ENCODE measurements at places on chromosomes 16 and 17. TPM values are rescaled to one million over a fixed set of nuclear protein-coding genes. Genes with fewer than 3 reads are reported as not detected.
A peak's percentile ranks its signal among the peaks of the same experiment; 100 is the strongest.

The SLC13A2 gene
- total RNA-seq = not detected

The SLC6A2 gene
- total RNA-seq = not detected

The ZNF785 gene
- 7.1 TPM for total RNA-seq

The KCNJ12 gene
- total RNA-seq = 12.3 TPM

The HOXB4 gene
- 0.25 TPM for total RNA-seq

The TPSAB1 gene
- total RNA-seq = 3.6 TPM

The CDYL2 gene
- 3.2 TPM for total RNA-seq

The CCL18 gene
- total RNA-seq = 1.1 TPM

The C16orf96 gene
- total RNA-seq = 0.08 TPM

The SBK1 gene
- total RNA-seq = 2.3 TPM

The MYH8 gene
- not detected for total RNA-seq

The SDR42E1 gene
- total RNA-seq = 0.52 TPM

The CACNG1 gene
- not detected for total RNA-seq

The FBXO39 gene
- not detected for total RNA-seq

The MMP15 gene
- total RNA-seq = 64.1 TPM

GRCh38 chr16:50528820-50529219 is 19.4 kb upstream of the NKD1 start:
- DNase-seq = no peak
- H3K4me3 ChIP-seq = no peak overlapping the region
- H3K27ac ChIP-seq = no peak overlapping the region
- H3K27me3 ChIP-seq = peaks cover 42% of the 10 kb centered on the region
- H3K4me1 ChIP-seq = no peaks in the 10 kb centered on the region
- no peaks in the 10 kb centered on the region for H3K36me3 ChIP-seq

GRCh38 chr16:88593489-88593888 is 23.3 kb downstream of the ZC3H18 start:
- peaks cover 48% of the 10 kb centered on the region for H3K4me1 ChIP-seq
- H3K4me3 ChIP-seq = no peak overlapping the region
- H3K27me3 ChIP-seq = no peaks in the 10 kb centered on the region
- peaks cover 32% of the 10 kb centered on the region for H3K36me3 ChIP-seq

- no peak overlapping the region for H3K27ac ChIP-seq
- H3K27me3 ChIP-seq = peaks cover 46% of the 10 kb centered on the region
- no peaks in the 10 kb centered on the region for H3K4me1 ChIP-seq
- H3K4me3 ChIP-seq = no peak overlapping the region
- H3K36me3 ChIP-seq = no peaks in the 10 kb centered on the region
Observed at GRCh38 chr16:68781784-68782183, 44.7 kb downstream of the CDH1 start.

DNA sequence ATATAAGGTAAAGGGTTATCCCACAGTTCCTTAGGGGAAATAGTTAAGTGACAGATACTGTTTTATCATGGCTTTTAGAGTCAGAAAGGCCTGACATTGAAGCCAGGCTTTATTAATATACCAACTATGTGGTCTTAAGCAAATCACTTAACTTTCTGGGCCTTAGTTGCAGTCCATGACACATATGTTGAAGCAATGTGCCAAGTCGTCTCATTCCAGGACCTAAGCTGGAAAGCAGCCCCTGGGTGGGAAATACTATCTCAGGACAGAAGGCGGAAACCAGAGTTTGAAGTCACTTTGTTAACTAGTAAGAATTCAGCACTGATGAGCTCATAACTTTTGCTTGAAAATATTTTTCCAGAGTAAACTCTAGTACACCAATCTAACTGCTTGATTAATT is 80.0 kb downstream of the USP32 start:
- no peaks in the 10 kb centered on the region for H3K27me3 ChIP-seq
- no peak for DNase-seq
- H3K4me1 ChIP-seq = no peaks in the 10 kb centered on the region
- H3K4me3 ChIP-seq = no peak overlapping the region
- peaks cover 4% of the 10 kb centered on the region for H3K36me3 ChIP-seq
- no peak overlapping the region for H3K27ac ChIP-seq

- DNase-seq = no peak
- H3K27me3 ChIP-seq = peaks cover 9% of the 10 kb centered on the region
- H3K27ac ChIP-seq = no peak overlapping the region
- no peaks in the 10 kb centered on the region for H3K4me1 ChIP-seq
Observed at GRCh38 chr17:27199948-27200347, 94.0 kb upstream of the WSB1 start.

GRCh38 chr17:76987486-76988093 is 119.4 kb downstream of the MGAT5B start:
- no peak overlapping the region for H3K27ac ChIP-seq
- peaks cover 47% of the 10 kb centered on the region for H3K27me3 ChIP-seq
- H3K36me3 ChIP-seq = no peaks in the 10 kb centered on the region
- H3K4me3 ChIP-seq = no peak overlapping the region
- no peak for DNase-seq

DNA sequence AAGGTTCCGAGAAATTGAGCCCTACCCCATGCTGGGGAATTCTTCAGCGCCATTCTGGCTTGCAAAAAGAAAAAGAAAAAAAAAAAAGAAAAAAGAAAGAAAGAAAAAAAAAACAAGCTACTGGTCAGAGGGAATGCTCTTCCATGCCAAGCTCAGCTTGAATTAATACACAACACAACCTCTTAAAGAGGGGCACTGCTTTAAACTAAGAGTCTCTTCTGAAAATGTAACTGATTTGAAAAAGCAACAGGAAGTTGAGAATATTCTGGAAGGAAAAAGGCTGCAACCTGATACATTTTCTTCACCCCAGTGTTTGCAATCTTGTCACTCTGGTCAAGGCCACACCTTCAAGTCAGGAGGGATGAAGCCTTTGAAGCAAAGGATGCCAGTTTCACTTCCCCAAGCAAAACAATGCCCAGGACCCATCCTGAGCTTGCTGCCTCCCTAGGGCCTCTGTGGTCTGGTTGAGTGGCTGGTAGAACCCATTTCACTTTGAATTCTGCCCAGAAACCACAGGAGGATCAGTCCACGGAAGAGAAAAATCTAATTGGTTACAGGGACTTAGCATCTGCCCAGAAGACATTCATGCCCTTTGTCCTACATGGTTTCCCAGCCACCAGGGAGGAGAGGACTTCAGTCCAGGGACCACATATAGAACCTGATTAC is 389.7 kb downstream of the SOX9 start:
- no peak overlapping the region for H3K27ac ChIP-seq
- DNase-seq = no peak
- H3K4me3 ChIP-seq = no peak overlapping the region
- peaks cover 4% of the 10 kb centered on the region for H3K27me3 ChIP-seq
- H3K36me3 ChIP-seq = no peaks in the 10 kb centered on the region

DNA sequence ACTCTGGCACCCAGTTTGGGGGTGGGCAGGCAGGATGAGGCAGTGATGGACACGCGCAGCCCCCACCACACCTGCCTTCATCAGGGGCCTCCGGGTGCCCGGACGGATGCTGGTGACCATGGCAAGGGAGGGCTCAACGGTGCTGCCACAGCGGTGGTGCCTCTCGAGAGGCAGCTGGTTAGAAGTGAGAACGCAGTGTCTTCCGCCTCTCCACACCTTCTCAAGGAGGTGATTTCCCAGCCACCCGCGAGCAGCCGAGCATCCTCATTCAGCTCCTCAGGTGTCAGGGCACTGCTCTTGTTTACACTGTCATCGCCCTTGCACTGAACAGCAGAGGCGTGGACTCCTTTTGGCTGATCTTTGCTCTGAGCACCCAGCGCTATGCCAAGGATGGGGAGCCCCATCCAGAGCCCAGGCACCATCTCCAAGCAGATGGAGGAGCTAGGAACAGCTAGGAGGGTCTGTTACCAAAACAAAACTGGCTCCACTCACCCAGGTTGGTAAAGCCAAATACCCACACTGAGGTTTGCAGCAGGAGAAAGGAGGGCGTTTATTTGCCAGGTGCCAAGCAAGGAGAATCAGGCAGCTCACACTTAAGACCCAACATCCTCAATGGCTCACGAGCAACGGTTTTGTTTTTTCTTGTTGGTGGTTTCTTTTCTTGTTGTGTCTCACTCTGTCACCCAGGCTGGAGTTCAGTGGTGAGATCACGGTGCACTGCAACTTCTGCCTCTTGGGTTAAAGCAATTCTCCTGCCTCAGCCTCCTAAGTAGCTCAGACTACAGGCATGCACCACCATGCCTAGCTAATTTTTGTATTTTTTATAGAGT is 174.3 kb upstream of the TNRC6C start:
- H3K4me1 ChIP-seq = peaks cover 13% of the 10 kb centered on the region
- no peaks in the 10 kb centered on the region for H3K36me3 ChIP-seq
- no peak for DNase-seq
- no peak overlapping the region for H3K4me3 ChIP-seq

GRCh38 chr16:27819881-27820610 is 243.5 kb downstream of the GSG1L start:
- DNase-seq = no peak
- peaks cover 79% of the 10 kb centered on the region for H3K27me3 ChIP-seq
- no peaks in the 10 kb centered on the region for H3K4me1 ChIP-seq

- no peak for DNase-seq
- H3K27ac ChIP-seq = no peak overlapping the region
- H3K36me3 ChIP-seq = no peaks in the 10 kb centered on the region
- H3K4me1 ChIP-seq = no peaks in the 10 kb centered on the region
- H3K27me3 ChIP-seq = peaks cover 22% of the 10 kb centered on the region
Observed at GRCh38 chr17:28527859-28528258, 21.7 kb downstream of the FOXN1 start.

GRCh38 chr17:35543856-35544255 is 6.4 kb upstream of the SLFN12L start:
- no peak overlapping the region for H3K27ac ChIP-seq
- peaks cover 19% of the 10 kb centered on the region for H3K4me1 ChIP-seq
- H3K36me3 ChIP-seq = no peaks in the 10 kb centered on the region
- H3K4me3 ChIP-seq = no peak overlapping the region
- DNase-seq = no peak

- no peak for DNase-seq
- no peak overlapping the region for H3K4me3 ChIP-seq
- H3K4me1 ChIP-seq = no peaks in the 10 kb centered on the region
Observed at GRCh38 chr16:12655537-12655936, 148.2 kb downstream of the CPPED1 start.

DNA sequence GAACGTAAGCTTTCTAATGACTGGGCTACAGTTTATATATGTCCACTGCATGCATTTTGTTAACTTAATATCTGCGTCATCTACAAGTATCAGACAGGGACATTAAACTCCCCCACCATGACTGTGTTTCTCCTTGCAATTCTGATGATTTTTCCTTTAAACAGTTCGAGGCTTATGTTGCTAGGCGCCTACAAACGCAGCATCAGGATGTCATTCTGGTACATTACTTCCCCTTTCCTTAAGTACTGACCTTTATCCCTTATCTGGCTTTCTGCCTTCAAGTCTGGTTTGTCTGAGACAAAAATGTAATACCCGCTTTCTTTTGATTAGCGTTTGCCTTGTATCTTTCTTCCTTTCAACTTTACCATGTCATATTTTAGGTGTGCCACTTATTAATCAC is 362.4 kb downstream of the SLC39A11 start:
- no peaks in the 10 kb centered on the region for H3K4me1 ChIP-seq
- no peak overlapping the region for H3K4me3 ChIP-seq
- H3K36me3 ChIP-seq = no peaks in the 10 kb centered on the region
- no peak for DNase-seq
- H3K27ac ChIP-seq = no peak overlapping the region

GRCh38 chr17:27571563-27572352 is 59.2 kb upstream of the LGALS9 start:
- H3K27ac ChIP-seq = peak overlapping the region; percentile 23
- no peak for DNase-seq
- no peak overlapping the region for H3K4me3 ChIP-seq
- peaks cover 58% of the 10 kb centered on the region for H3K4me1 ChIP-seq
- H3K36me3 ChIP-seq = no peaks in the 10 kb centered on the region
- H3K27me3 ChIP-seq = no peaks in the 10 kb centered on the region

- no peak for DNase-seq
- H3K27ac ChIP-seq = no peak overlapping the region
- H3K36me3 ChIP-seq = no peaks in the 10 kb centered on the region
- peaks cover 32% of the 10 kb centered on the region for H3K4me1 ChIP-seq
- no peak overlapping the region for H3K4me3 ChIP-seq
Observed at GRCh38 chr17:4560837-4561256, 470 bp upstream of the GGT6 start.

DNA sequence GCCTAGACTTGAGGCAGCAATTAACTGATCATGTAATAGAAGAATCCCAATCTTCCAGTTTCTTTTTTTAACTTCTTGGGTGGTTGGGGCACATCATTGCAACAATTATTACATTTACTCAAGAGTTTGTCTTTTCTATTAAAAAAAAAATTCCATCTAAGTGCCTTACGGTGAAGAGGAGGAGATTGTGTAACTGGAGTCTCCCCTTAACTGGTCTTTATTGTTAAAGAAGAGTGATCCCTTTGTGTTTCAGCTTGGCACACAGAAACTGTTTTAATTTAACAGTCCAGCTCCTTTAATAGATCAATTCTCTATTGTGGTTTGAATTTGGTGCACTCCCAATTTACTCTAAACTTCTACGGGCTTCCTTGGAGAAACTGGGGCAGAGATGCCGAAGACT is 75.2 kb downstream of the FTO start:
- H3K4me1 ChIP-seq = peaks cover 52% of the 10 kb centered on the region
- H3K27ac ChIP-seq = no peak overlapping the region
- H3K36me3 ChIP-seq = no peaks in the 10 kb centered on the region
- no peak overlapping the region for H3K4me3 ChIP-seq
- H3K27me3 ChIP-seq = no peaks in the 10 kb centered on the region

GRCh38 chr16:754656-755055 is 5.9 kb upstream of the MSLN start:
- H3K4me1 ChIP-seq = no peaks in the 10 kb centered on the region
- H3K27me3 ChIP-seq = peaks cover 34% of the 10 kb centered on the region
- no peak for DNase-seq
- H3K27ac ChIP-seq = no peak overlapping the region
- no peaks in the 10 kb centered on the region for H3K36me3 ChIP-seq

GRCh38 chr17:13135506-13135905 is 117.7 kb upstream of the ELAC2 start:
- H3K4me3 ChIP-seq = no peak overlapping the region
- no peaks in the 10 kb centered on the region for H3K4me1 ChIP-seq
- H3K27me3 ChIP-seq = peaks cover 10% of the 10 kb centered on the region
- no peak for DNase-seq
- H3K36me3 ChIP-seq = no peaks in the 10 kb centered on the region

- H3K36me3 ChIP-seq = peaks cover 22% of the 10 kb centered on the region
- peak overlapping the region; percentile 40 for H3K4me3 ChIP-seq
- DNase-seq = no peak
- H3K27ac ChIP-seq = peak overlapping the region; percentile 90
Observed at GRCh38 chr16:27223226-27223610, 19.9 kb downstream of the KDM8 start.

Measured in left ventricle myocardium inferior (tissue), 1 donor.